SHP77 treated with DMSO at 0.1 percent for 48 hours (cell line): ENCODE measurements at places on chromosomes 13 and 19.

DNA sequence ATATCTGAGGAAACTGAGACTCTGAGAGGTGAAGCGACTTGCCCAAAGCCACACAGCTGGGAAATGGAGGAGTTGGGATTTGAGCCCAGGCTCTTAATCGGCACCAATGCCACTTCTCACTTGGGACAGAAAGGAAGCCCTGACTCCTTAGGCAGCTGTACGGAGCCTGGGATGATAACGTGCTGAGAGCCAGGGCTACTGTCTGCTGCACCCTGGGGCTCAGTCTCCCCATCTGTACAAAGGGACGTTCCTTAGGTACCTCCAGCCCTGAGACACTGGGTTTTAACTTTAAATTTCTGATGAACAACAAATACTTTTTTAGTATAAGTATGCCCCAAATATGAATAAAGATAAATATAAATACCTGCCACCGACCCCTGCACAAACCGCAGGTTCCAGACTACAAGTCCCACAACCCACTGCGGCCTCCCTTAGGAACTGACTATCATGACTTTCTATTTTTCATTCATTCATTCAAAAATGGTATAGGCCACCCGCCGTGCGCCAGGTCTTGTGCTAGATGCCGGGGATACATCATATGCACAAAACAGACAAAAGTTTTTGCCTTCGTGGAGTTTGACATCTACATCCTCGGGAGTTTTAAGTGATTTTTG, 776 bp upstream of the NCLN start:
- no peak for DNase-seq

DNA sequence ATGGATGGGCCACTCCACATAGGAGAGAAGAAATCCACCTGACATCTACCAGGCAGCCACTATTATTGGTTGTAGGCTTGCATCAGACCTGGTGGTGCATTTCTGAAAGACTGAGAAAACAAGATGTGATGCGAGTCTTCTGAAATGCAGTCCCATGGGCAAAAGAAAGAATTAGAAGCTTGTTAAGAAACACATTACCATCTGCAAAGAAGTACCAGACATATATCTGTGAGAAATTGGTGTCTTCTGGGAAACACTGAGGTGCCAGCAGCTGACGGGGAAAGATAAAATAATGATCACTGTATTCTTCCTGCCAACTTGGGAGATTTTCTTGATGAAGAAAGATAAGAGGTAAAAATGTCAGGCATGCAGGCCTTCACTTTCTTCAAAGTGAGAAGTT, 14.4 kb downstream of the AMER2 start:
- DNase-seq = no peak

DNA sequence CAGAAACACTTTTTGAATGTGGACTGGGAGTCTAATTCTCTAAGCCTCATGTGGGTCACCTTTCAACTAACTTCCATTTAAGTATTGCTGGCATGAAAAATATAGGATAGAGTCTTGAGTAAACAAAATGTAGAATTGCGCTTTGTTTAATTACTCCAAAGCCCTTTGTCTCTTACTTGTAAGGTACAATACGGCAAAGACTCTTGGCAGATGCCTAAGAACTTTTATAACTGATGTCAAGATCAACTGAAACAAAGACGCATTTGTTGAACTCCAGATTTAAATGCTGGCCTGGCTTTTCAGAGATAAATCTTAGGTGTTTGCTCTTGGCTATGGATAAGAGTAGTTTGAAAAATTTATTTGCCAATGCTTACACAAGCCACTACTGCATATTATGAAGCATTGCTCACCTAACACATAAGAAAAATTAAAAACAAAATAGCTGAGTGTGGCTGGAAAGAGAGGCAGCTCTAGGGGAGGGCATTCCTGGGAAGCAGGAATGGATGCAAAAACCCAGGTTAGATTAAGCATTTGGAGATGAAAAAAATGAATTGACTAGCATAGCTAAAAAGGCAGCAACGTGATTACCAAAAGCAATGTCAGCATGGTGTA, 107.3 kb upstream of the STARD13 start:
- DNase-seq = no peak

- DNase-seq = no peak
These were observed 149.0 kb downstream of the SLITRK1 start for GRCh38 chr13:83733293-83733692.

GRCh38 chr13:107185889-107186288, 618.0 kb upstream of the ARGLU1 start:
- no peak for DNase-seq
